ENCODE measurements at places on chromosomes 16 and 17. TPM values are rescaled to one million over a fixed set of nuclear protein-coding genes. Genes with fewer than 3 reads are reported as not detected.

Gene SAMD14
- 2.1 TPM for total RNA-seq

DNA sequence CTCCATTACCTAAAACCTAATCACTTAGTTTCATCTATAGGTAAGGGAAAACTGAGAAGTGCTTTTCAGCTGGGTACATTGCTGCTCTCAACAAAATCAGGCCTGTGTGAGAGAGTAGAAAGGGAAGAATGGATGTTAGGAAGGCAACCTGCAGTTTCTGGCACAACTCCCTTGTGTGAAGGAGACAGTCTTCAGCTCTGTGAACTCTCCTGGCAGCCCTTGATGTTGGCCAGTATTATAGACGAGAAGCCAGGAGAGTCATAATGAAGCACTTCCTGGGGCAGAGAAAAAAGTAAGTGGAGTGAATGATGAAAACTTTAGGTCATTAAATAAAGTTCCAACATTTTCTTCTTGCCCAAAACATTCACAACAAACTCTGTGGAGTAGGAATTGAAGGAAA lies 260.1 kb downstream of the IRX3 start:
- no peak for DNase-seq

Gene TMUB2
- total RNA-seq, result 23.1 TPM

- DNase-seq, result no peak
Observed at GRCh38 chr17:616407-616806, 98.2 kb downstream of the VPS53 start.

- no peak for DNase-seq
Observed at GRCh38 chr17:17609121-17609520, 17.6 kb upstream of the PEMT start.

DNA sequence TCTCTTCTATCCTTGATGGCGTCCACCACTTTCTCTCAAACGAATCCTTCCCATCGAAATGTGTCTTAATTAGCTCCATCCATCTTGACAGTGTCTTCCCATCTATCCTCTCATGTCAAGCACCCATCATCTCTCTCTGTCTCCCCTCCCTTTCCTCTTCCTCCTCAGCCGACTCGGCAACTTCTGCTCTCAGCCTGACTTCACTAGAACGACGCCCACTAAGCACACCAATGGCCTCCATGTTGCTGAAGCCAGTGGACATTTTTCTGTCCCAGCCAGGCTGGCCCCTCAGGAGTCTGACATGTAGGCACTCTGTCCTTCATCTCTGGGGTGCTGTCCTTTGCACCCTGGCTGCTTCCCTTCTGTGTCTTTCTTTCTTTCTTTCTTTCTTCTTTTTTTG lies 2.5 kb upstream of the SPATA20 start:
- no peak for DNase-seq

Gene ORC6
- 2.0 TPM for total RNA-seq

Gene CACNB1
- total RNA-seq, result 5.4 TPM
